ENCODE measurements at places on chromosomes 1 and 21.

GRCh38 chr1:7257225-7257624 is 472.0 kb downstream of the CAMTA1 start:
- no peak for DNase-seq

- no peak for DNase-seq
Measured at GRCh38 chr1:166391279-166392066, 224.7 kb upstream of the FAM78B start.

DNA sequence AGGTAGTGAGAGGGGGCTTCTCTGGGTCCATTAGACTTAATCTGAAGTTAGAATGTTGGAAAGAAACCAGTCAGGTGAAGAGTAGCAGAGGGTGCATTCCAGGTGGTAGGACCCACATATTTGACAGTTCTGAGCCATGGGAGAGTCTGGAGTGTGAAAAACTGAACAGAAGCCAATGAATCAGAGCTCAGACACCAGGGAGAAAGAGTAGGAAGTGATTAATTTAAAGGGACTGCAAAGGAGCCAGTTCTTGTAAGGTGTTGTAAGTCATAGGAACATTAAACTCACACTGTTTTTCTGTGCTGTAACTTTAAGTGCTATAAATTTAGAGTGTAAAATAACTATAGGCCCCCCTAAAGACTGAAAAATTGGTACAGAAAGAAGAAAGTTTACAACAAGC is 5.9 kb upstream of the DHX9 start:
- no peak for DNase-seq

DNA sequence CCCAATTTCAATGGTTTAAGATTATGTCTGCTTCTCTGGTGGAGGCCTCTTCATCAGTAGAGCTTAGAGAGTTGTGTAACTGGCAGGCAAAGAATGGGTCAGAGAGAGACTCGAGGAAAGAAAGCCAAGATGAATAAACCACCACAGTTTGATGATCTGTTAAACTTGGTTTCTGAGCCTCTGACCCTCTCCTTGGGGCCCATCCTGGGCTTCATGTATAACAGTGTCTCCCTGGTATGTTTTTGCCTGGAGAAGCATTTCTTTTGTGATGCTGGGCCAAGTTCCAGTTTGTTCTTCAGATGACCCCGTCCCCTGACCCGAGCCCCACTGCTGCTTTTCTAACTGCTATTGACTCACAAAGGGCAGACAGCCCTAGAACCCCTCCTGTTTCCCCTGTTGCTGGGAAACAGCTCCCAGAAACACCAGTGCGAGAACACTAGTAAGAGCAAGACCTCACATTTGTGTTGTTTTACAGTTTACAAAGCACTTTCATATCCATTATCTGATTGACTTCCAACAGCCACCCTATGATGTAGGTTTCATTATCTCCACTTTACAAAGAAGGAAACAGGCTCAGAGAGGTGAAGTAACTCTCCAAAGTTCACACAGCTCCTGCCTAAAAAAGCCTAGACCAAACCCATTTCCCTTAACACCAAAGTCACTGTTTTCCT is 9.0 kb downstream of the CD2 start:
- DNase-seq, result no peak
